HTR-8/SVneo (cell line): ENCODE measurements at places on chromosomes 5 and 9.

- no peak for DNase-seq
These were observed 6.4 kb downstream of the PRKAA1 start for GRCh38 chr5:40791715-40792139.

DNA sequence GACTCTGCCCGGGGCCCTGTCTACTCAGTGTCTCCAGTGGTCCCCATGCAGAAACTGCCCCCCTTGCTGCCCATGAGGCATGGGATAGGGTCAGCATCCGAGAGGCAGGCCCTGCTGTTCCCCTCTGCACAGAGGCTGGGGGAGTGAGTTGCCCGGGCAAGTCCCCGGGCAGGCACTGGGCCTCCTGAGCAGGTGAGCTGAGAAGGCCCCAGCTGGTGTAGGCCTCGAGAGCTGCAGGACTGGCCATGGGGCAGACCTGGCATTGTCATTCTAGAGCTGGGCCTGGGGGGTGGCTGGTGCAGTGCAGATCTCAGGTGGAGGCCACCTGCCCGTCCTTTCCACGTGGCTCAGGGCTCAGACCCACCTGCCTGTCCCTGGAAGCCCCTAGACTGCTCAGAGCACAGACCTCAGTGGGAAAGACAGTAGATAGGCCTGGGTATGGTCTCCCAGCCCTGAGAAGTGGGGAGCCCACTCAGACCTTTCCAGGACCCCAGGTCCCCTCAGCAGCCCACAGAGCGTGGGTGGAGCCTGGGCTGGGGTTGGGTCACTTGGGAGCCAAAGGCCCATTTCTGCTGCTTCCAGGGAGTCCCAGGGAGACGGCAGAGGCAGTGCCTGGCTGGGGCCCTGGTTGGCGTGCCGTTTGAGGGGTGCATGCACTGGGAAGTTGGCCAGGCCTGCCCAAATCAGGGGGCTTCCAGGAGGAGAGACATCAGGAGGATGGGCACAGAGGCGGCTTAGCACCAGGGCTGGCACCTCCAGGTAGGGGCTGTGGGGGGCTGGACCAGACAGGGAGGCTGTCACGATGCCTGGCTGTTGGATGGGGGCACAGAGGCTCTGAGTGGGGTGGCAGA is 4.8 kb upstream of the NOTCH1 start:
- no peak for DNase-seq

GRCh38 chr5:107673039-107673367 is 2.3 kb upstream of the EFNA5 start:
- no peak for DNase-seq

- DNase-seq: no peak
These were observed 120.7 kb upstream of the LPAR1 start for GRCh38 chr9:111158999-111159398.
